Bronchial epithelial cell (primary cell): ENCODE measurements at places on chromosomes 7 and 10. TPM values are rescaled to one million over a fixed set of nuclear protein-coding genes. Genes with fewer than 3 reads are reported as not detected.

Gene NANOS1
- 0.79 and 1.3 TPM in 2 replicates for total RNA-seq

GRCh38 chr7:135333200-135333599, 99.6 kb downstream of the STRA8 start:
- DNase-seq: peak; percentile 99

DNA sequence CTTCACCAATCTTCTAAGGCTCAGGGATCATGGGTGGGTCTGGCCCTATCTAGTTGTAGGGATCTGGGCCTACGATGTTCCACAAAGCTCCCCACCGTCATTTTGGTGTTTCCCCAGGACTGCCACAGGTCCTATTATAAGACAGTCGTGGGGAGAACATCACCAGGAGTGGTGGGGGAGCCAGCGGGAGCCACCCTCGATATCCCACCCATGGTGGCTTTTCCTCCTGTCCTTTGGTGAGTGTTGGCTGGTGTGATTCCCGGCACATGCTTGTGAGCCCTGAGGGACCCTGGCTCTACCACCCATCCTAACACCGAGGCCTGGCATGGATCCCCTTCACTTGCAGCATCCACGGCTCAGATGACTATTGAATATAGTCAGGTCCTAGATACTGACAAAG, 247.4 kb downstream of the ACTR3B start:
- no peak for DNase-seq

DNA sequence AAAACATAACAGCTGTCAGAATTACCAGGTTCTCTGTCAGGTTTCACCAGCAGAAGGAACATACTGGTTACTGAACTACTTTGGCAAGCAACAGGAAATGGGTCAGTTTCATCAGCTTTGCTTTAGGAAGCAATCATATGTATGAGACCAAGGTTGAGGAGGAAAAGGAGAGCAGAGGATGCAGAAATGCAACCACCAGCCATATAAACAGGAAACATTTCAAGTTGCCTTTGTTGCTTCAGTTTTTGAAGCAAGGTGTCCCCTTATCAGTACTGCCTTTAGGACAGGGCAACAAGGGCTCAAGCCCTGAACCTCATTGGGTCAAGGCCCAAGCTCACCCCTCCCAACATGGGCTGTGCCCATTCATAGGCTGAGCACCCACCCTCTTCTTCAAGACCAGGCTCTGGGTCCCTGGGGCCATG, 10.2 kb downstream of the HIPK2 start:
- DNase-seq: no peak

- no peak for DNase-seq
Observed at GRCh38 chr7:150949564-150949963, 28.6 kb downstream of the KCNH2 start.

Gene SFTPA1
- total RNA-seq: not detected in 2 replicates

DNA sequence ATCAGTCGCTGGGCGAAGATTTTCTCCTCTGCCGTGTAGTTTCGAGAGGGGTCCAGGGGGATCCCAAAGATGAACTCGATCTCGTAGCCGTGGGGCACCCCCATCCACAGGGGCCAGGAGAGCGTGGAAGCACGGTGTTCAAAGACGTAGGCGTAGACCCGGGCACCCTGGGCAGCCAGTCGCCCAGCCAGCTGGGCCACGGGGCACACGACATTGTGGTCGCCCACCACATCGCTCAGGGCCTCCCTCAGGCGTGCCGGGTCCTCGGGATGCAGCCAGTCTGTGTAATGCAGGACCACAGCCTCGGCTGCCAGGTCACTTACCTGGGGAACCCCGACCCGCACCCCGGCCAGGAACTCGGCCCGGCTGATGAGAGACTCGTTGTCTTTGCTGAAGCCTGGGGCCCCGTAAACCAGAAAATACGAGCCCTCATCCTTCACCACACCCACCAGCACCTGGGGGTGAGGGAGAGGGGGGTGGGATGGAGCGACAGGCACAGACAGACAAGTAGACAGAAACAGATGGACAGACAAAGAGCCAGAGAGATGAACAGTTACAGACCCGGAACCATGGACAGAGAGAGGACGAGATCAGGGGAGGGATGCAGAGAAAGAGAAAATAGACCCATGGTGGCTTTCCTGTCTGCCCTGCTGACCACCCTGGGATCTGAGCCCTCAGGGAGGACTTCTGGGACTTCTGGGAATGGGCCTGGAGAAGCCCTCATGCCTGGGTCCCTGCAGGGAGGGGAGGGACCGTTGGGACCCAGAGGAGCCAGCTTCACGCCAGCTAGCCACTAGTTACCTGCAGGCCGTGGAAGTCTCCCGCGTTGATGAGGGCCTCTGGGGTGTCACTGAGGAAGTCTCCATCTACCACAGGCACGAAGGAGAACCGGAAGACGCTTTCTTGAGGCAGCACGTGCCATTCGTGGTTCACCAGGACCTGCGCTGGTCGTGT, 3.0 kb downstream of the ACHE start:
- no peak for DNase-seq

Gene CCDC136
- total RNA-seq: 0.26 and 0.64 TPM in 2 replicates

Gene SNX10
- total RNA-seq: 0.53 and 1.0 TPM in 2 replicates

GRCh38 chr7:155809947-155810769, 2.1 kb downstream of the SHH start:
- DNase-seq: no peak

- no peak for DNase-seq
Observed at GRCh38 chr7:54869523-54869922, 110.5 kb upstream of the SEC61G start.

Gene TAS2R41
- not detected in 2 replicates for total RNA-seq

Gene CAV2
- 132 and 150 TPM in 2 replicates for total RNA-seq

Gene ST7
- total RNA-seq: 12.9 and 15.0 TPM in 2 replicates

Gene GIMAP6
- total RNA-seq: not detected in 2 replicates

GRCh38 chr7:142321391-142321790, 63.5 kb upstream of the PRSS58 start:
- DNase-seq: no peak

DNA sequence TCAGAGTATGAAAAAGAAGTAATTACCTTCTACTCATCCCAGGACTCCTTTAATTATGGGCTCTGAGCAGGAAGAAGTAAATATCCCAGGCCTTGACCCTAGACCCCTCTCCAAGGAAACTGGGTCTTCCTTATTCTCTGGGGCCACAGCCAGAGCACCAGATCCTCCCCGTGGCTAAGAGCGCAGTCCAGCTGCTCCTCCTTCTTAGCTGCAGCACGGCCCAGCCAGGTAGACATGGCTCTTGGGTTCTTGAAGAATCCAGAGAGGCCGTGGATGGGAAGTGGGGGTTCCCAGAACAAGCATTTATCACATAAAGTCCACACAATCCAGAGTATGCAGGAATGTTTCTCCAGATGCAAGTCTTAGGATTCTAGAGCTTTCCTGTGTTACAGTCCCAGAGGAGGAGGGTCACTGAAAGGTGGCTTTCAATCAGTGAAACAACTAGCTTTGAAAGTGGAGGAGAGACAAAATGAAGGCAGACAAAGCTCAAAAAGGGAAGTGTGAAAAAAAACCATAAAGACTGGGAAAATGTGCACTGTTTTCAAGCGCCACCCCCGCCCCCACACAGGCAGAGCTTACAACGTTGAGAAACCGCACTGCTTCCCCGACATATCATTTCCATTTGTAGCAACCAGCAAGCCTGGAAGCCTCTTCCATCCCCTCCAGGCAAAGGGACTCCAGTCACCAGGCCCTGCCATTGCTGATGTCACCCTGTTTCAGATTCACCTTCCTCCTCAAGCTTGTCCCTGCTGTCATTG, 396.5 kb upstream of the MKI67 start:
- DNase-seq: no peak

Gene UNC5B
- total RNA-seq: 36.6 and 62.5 TPM in 2 replicates

Gene DLX5
- 0.13 TPM in 1 of 2 replicates, not detected in the other for total RNA-seq

Gene LRRC61
- total RNA-seq: 7.6 and 8.2 TPM in 2 replicates

DNA sequence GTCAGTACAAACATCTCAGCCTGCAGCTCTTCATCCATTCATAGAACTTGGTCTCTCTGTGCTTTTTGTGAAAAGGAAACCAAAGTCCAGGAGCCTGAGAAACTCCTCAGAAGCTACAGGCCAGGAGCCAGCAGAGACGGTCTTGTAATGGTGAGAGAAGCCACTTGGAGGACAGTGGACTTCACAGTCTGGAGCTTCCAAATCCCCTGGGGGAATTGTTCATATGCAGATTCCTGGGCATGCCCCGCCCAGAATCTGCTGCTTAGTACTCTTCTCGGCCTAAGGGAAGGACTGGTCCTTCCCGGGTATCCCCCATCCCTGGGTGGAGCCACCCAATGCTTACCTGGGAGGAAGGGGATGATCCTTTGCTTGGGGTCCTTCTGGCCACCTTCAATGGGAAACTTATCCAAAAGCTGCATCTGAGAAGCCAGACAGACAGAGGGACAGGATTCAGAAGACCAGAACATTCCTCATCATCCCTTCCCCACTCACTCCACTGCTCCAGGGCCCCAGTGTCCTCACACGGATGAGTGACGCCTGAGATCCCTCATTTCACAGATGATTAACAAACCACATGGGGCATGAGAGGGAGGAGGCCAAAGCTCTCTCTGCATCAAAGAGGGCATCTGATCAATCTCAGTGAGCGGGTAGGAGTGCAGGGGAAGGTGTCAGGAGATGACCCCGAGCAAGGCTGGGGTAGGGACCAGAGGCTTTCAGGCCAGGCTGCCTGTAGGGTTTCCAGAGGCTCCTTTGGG, 88.4 kb downstream of the SH3PXD2A start:
- no peak for DNase-seq

GRCh38 chr7:10707519-10707918, 266.2 kb upstream of the PHF14 start:
- DNase-seq: no peak

Gene FAM237B
- total RNA-seq: not detected in 2 replicates

DNA sequence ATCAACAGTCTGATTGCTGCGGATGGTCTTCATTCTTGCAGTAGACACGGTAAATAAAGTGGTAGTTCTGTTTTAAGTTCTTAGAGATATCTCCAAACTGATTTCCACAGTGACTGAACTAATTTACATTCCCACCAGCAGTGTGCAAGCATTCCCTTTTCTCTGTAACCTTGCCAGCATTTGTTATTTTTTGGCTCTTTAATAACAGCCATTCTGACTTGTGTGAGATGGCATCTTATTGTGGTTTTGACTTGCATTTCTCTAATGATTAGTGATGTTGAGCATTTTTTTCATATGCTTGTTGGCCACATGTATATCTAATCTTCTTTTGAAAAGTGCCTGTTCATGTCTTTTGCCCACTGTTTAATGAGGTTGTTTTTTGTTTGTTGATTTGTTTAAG, 30.2 kb upstream of the CXCL12 start:
- DNase-seq: no peak

- no peak for DNase-seq
Observed at GRCh38 chr10:60336901-60337630, 52.6 kb downstream of the ANK3 start.

- DNase-seq: peak; percentile 35
Observed at GRCh38 chr7:133858311-133858710, 268.8 kb upstream of the LRGUK start.

Gene CYTH3
- total RNA-seq: 9.9 and 11.6 TPM in 2 replicates

Gene BAIAP2L1
- total RNA-seq: 19.7 and 22.4 TPM in 2 replicates

DNA sequence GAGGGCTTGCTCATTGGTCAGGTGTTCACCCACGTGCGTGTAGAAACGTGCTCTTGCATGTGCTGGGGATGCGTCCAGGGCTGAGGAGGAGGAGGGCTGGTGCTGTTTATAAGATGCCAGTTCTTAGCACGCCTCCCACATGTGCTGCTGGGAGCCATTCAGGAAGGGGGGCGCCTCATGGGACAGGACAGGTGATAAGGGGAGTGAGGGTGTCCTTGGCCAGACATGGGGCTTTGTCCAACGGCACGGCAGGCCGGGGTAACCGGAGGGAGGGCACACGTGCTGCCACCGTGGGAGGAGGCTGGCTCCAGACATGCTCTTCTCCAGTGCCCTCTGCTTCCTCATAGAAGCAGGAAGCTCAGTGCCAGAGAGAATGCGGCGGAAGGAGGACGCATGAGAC, 150.0 kb downstream of the ZMYND11 start:
- peak; percentile 39 for DNase-seq

DNA sequence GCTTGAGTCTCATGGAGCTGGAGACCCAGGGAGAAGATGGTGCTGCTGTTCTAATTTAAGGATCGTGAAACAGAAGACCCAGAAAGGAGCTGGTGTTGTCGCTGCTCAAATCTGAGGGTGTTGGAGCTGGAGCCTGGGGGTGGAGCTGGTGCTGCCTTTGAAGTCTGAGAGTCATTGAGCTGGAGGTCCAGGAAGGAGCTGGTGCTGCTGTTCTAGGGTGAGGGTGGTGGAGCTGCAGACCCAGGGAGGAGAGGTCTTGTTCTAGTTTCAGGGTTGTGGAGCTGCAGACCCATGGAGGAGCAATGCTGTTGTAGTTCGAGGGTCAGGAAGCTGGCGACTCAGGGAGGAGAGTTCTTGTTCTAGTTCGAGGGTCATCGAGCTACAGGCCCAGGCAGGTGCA, 84.1 kb upstream of the ZNF479 start:
- no peak for DNase-seq

- peak; percentile 71 for DNase-seq
Observed at GRCh38 chr10:26881600-26882331, 21.0 kb upstream of the ABI1 start.

GRCh38 chr7:8119262-8119661, 142.7 kb downstream of the ICA1 start:
- DNase-seq: no peak

Gene ANKRD26
- 2.9 and 4.7 TPM in 2 replicates for total RNA-seq

- DNase-seq: peak; percentile 51
Observed at GRCh38 chr10:104080762-104081161, 4.9 kb downstream of the COL17A1 start.

- no peak for DNase-seq
Observed at GRCh38 chr7:34282271-34282670, 375.7 kb upstream of the NPSR1 start.

Gene MGMT
- 19.3 and 19.7 TPM in 2 replicates for total RNA-seq

- no peak for DNase-seq
Observed at GRCh38 chr10:29838539-29838938, 203.8 kb upstream of the SVIL start.
